Transverse colon (tissue), 4 donors: ENCODE measurements at places on chromosomes 16 and 17. TPM values are rescaled to one million over a fixed set of nuclear protein-coding genes. Genes with fewer than 3 reads are reported as not detected.

Gene ABCC12
- not detected for total RNA-seq

Gene SNX20
- 0.20 TPM for total RNA-seq

Gene CDK12
- 56.4 TPM for total RNA-seq

Gene SEPHS2
- total RNA-seq: 218 TPM

Gene RAB11FIP4
- total RNA-seq: 41.0 TPM

Gene PYY
- 89.2 TPM for total RNA-seq

Gene TMC8
- total RNA-seq: 40.8 TPM

Gene SECTM1
- total RNA-seq: 99.4 TPM

Gene MYADML2
- total RNA-seq: not detected

Gene IKZF3
- 13.5 TPM for total RNA-seq

Gene MAPT
- 1.8 TPM for total RNA-seq

Gene HCRT
- not detected for total RNA-seq

Gene CASKIN1
- total RNA-seq: not detected

Gene CCL16
- total RNA-seq: not detected

Gene SLC52A1
- total RNA-seq: 3.4 TPM

Gene SLC16A5
- total RNA-seq: 81.6 TPM

Gene MILR1
- not detected for total RNA-seq

Gene OTOA
- not detected for total RNA-seq

Gene BICDL2
- total RNA-seq: 123 TPM

Gene ETV4
- total RNA-seq: not detected

Gene KCNAB3
- total RNA-seq: 0.40 TPM

Gene ASPSCR1
- 61.7 TPM for total RNA-seq

Gene FTSJ3
- total RNA-seq: 17.7 TPM

Gene BAIAP3
- 13.1 TPM for total RNA-seq

Gene TBC1D3L
- total RNA-seq: 24.3 TPM

Gene NPIPA7
- 7.2 TPM for total RNA-seq

Gene HSPB9
- 0.14 TPM for total RNA-seq

Gene NQO1
- 175 TPM for total RNA-seq

Gene ANKRD13B
- 2.9 TPM for total RNA-seq

Gene KRTAP4-1
- 0.82 TPM for total RNA-seq

Gene ALOX12B
- total RNA-seq: not detected

Gene CES5A
- not detected for total RNA-seq

Gene NAGS
- total RNA-seq: 29.9 TPM

Gene CDH11
- total RNA-seq: 141 TPM

Gene CD19
- not detected for total RNA-seq

Gene NPTX1
- total RNA-seq: 0.40 TPM

Gene KRTAP3-1
- total RNA-seq: not detected

Gene ABCC1
- total RNA-seq: 67.3 TPM

Gene KIFC3
- total RNA-seq: 18.5 TPM

Gene ABCA6
- total RNA-seq: 23.2 TPM

Gene KRTAP9-4
- total RNA-seq: not detected

Gene SOX9
- 46.5 TPM for total RNA-seq

Gene SDR42E2
- total RNA-seq: not detected

Gene FOXJ1
- 1.9 TPM for total RNA-seq

Gene KRT12
- not detected for total RNA-seq

Gene TNFSF13
- 19.7 TPM for total RNA-seq
